NAMALWA (cell line): ENCODE measurements at places on chromosomes 2 and 18.

- no peak for DNase-seq
Measured at GRCh38 chr2:74053959-74054715, 69.4 kb downstream of the TET3 start.

- DNase-seq, result no peak
Measured at GRCh38 chr2:79827881-79828280, 315.0 kb downstream of the CTNNA2 start.

DNA sequence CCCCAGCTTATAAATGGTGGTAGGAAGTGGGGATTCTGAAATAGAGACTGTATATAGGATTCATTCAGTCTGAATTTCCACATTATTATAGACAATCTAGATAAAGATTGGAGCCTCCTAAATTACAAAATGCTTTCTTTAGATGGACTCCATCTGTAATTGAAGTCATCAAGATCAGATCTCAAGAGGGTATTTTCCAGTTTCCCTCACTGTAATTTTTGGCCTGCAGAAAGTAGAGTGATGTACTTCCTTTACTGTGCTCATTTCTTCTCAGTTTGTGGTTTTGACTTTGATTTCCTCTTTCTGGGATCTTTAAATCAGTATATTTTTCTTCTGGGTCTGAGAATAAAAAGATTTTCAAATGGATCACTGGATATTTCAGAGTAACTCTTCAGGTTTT lies 7.2 kb downstream of the BABAM2 start:
- DNase-seq, result no peak

DNA sequence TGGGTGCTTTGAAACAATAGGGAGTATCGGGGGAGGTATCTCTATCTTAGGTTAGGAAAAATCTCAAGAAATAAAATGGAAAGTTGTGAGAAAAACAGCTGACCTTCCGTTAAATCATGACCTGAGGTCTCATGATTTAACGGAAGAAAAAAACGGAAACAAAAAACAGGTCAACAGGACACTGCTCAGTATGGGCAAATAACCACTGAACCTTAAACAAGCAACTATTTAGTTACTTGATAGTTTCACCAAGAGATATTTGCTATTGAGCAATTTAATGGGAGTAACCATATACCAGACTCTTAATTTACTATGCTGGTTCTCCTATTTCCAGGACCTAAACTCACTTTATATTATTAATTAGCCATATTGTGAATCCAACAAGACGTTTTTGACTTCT lies 150.8 kb downstream of the PARD3B start:
- DNase-seq, result no peak

DNA sequence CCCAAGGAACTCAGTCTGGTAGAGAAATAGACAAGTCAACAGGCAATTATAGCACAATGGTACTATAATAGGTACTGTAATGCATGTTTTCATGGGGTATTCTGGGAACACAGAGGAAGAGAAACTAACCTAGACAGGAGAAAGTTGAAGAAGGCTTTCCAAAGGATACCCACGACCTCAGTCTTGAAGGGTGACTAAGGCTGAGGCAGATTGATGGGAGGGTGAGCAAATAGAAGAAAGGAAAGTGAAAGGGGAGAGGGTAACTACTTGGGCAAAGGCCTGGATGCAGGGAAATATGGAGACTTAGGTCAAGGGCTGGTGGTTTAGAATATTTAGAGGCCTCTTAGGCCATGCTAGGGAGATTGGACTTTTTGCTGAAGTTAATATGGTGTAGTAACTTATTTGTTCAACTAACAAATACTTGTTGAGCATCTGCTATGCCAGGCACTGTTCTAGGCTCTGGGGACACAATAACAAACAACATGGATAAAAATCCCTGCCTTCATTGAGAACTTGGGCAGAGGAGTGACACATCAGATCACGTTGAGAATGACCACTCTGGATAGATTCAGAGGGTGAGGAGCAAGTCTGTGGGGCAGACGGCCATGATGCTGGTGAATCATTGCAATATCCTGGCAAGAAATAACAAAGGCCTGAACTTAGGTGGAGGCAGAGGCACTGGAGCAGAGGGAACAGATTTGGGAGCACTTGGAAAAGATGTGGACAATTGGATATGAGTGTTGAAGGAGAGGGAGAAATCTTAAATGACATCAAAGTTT lies 56.4 kb downstream of the PLB1 start:
- no peak for DNase-seq

DNA sequence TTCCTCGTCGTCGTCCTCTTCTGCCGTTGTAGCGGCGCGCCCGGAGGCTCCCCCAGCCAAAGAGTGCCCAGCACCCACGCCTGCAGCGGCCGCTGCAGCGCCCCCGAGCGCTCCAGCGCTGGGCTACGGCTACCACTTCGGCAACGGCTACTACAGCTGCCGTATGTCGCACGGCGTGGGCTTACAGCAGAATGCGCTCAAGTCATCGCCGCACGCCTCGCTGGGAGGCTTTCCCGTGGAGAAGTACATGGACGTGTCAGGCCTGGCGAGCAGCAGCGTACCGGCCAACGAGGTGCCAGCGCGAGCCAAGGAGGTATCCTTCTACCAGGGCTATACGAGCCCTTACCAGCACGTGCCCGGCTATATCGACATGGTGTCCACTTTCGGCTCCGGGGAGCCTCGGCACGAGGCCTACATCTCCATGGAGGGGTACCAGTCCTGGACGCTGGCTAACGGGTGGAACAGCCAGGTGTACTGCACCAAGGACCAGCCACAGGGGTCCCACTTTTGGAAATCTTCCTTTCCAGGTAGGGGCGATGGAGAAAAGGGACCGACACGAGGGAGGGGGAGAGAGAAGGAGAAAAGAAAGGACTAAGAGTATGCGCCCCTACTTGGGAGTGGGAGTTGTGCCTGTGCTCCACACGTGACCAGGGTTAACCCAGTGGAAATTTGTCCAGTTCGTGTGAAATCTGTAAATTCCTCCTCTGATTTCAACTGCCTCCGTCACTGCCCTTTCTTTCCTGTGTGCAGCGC lies 800 bp downstream of the HOXD13 start:
- DNase-seq, result no peak

- DNase-seq, result no peak
Measured at GRCh38 chr18:48575658-48576456, 37.0 kb downstream of the CTIF start.

DNA sequence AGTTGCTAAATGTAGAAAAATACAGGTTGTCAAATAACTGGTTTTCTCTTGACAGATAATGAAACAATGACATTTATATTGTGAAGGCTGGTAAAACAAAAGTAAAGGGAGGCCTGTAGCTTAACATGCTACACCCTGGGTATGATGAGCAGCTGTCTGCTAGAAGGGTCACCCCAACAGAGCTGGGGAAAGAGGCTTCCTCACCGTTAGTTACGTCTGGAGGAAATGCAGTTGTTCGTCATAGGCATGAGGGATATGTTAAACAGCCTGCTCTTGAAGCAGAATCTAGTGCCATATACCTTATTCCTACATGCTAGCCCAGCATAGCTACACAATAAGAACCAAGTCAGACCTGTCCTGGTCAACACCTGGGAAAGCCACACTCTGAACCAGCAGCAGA lies 49.9 kb downstream of the LPIN2 start:
- peak; percentile 52 for DNase-seq
